ENCODE measurements at places on chromosomes 11 and 22.

GRCh38 chr11:10317776-10318526 is 13.1 kb downstream of the ADM start:
- DNase-seq = no peak

GRCh38 chr22:40310081-40310767 is 36.1 kb upstream of the ADSL start:
- no peak for DNase-seq

DNA sequence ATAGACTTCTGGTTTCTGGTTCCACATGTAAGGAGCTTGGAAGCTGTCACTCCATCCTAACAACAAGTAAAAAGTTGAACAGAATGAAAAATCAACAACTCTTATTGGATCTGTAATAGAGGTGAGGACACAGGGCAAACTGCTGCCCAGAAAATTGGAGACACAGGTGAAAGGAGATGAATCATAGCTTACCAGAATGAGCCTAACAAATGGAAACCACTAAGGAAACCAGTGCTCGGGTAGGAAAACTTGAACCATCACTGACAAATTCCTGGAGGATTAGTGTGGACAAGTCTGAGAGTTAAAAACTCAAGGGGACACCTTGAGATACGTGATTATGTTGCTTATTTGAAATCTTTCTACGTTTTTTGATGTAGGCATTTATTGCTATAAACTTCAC is 52.1 kb downstream of the GDPD4 start:
- no peak for DNase-seq

DNA sequence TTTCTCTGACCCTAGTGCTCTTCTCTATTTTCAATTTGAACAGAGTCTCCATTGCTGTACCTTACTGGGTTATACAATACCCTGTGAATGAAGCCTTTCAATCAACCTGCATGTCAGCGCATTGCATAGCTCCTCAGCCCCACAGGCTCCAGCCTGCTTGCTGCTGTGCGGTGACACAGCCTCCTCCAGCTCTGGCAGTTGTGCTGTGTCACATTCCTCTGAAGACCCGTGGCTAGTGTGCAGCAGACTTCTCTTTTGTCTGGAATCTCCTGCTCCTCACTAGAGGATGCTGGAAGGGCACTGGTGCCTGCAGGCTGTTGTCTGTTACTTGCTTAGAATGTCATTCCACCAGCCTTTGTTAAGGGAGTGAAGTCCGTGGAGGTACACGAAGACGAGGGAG is 390.1 kb upstream of the B3GAT1 start:
- no peak for DNase-seq

- no peak for DNase-seq
Measured at GRCh38 chr11:35288309-35288708, 131.0 kb downstream of the SLC1A2 start.

DNA sequence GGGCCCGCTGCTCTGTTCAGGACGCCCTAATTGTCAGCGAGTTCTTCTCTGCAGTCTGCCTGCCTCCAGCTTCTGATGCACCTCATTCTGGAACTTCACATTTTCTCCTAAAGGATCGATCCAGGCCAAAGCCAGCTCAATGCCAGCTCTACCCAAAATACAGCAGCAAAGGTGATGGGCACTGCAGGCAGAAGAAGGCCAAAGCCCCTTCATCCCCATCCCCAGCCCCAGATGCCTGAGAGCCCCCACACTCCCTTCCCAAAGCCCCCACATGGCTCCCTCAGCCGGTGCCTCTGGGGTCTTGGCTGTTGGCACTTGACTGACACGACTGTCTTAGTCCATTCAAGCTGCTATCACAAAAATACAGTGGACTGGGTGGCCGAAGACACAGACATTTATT is 410.3 kb downstream of the BRD1 start:
- DNase-seq = no peak

DNA sequence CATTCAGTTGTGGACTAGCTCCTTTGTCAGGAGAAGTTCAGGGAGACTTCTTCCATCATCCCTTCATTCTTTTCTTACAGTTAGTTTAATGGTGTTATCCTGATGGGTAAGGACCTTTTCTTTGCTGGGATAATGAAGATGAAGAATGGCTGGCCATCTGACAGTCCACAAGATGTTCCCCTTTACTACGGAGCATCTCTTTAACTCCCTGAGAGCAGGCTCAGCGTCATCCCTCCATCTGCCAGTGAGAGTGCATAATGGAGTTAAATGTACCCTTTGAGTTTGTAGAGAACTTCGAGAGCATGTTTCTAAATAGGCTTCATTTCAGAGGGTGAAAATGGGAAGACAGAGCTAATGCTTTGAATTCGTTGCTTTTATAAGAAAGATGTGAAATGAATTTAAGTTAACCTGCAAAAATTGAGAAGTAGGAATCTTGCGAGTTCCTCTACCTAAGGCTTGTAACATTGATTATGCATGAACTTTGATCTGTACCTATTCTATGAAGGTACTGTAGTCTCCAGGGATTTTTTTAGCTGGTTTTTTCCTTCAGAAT is 1.7 kb downstream of the EP300 start:
- DNase-seq = no peak

GRCh38 chr11:23103416-23103815 is 243.1 kb upstream of the CCDC179 start:
- no peak for DNase-seq

DNA sequence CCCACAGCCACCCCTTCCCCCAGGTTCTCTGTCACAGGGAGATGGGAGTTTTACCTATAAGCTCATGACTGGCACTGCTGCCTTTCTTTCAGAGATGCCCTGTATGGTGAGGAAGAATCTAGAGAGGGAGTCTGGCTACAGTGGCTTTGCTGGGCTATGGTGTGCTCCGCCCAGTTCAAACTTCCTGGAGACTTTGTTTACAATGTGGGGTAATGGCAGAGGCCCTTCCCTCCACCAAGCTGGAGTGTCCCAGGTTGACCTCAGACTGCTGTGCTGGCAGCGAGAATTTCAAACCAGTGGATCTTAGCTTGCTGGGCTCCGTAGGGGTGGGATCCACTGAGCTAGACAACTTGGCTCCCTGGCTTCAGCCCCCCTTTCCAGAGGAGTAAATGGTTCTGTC is 143.5 kb downstream of the MSANTD4 start:
- no peak for DNase-seq

DNA sequence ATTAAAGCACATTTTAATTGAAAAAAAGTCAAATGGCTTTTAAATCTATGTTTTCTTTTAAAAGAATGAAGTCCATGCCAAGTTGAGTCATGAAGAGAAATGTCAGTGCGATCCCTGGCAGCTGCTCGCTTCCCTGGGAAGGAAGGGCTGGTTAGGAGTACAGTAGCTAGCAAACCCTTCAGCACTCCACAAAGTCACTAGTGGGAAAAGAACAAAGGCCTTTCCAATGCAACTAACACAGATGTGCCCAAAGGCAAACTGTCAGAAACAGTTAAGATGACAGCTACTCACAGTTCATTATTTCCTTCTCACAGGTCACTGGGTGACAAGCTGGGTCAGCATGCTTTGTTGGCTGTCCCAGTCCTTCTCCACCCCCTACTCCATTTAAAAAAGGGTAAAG is 308.7 kb downstream of the DCDC1 start:
- peak; percentile 42 for DNase-seq

- no peak for DNase-seq
Measured at GRCh38 chr11:83721263-83721662, 435.1 kb upstream of the CCDC90B start.

DNA sequence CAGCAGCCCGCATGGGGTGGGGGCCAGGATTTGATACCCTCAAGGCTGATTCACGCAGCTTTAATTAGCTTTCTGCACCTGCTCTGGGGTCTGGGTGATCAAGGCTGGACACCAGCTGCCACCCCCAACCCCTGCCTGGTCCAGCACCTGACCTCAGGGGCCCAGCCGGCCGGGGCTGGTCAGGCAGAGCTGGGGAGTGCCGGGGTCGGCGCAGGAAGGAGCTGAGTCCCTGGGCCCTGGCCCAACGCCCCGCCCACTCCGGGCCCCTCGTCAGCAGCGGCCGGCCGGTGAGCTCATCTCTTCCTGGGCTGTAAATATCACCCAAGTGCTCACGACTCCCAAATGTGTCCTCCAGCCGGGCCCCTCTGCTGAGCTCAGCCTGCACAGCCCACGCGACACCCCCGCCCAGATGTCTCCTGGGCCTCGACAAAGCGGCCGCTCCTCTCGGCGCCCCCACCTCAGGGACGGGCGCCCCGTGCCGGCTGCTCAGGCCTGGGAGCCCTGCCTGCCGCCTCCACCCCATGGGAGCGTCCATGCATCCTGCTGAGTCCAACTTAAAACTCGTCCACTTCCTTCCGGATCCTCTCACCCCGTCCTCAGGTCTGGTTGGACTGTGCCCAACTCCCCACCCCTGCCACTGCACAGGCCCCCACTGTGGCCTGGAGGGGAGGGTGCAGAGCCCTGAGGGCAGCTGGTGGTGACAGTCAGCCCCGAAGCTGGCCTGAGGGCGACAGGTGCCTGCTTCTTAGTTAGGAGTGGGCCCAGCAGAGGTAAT is 29.0 kb downstream of the RTN4R start:
- DNase-seq = no peak

- DNase-seq = peak; percentile 47
Measured at GRCh38 chr11:130070109-130070845, 583 bp downstream of the APLP2 start.
